Myometrial cell (primary cell): ENCODE measurements at places on chromosomes 12 and 14. TPM values are rescaled to one million over a fixed set of nuclear protein-coding genes. Genes with fewer than 3 reads are reported as not detected.

Gene GPRC5D
- total RNA-seq, result not detected in 2 replicates

Gene SARNP
- total RNA-seq, result 92.3 and 122 TPM in 2 replicates

Gene CBLN3
- total RNA-seq, result 2.8 and 4.6 TPM in 2 replicates

Gene PMCH
- total RNA-seq, result not detected in 2 replicates

Gene WNT1
- total RNA-seq, result not detected in 2 replicates

Gene KRT78
- total RNA-seq, result not detected in 2 replicates

Gene TRPV4
- 2.5 and 2.6 TPM in 2 replicates for total RNA-seq

Gene ST8SIA1
- not detected in 2 replicates for total RNA-seq

Gene KRT72
- total RNA-seq, result not detected in 2 replicates

Gene PLEKHH1
- total RNA-seq, result under 0.01 TPM in 1 of 2 replicates, not detected in the other

Gene PLA2G1B
- not detected in 2 replicates for total RNA-seq

Gene RPS6KA5
- total RNA-seq, result 0.29 and 2.8 TPM in 2 replicates

Gene SLC8B1
- total RNA-seq, result 23.0 and 41.8 TPM in 2 replicates

Gene RNASE7
- not detected in 2 replicates for total RNA-seq

Gene SSPN
- total RNA-seq, result 8.1 and 10.1 TPM in 2 replicates

Gene CLEC4E
- total RNA-seq, result not detected in 2 replicates

Gene ABCC9
- 2.1 and 6.1 TPM in 2 replicates for total RNA-seq

Gene IGF1
- not detected in 2 replicates for total RNA-seq

Gene TMEM119
- 6.0 and 7.2 TPM in 2 replicates for total RNA-seq

Gene OTOGL
- total RNA-seq, result 0.29 TPM in 1 of 2 replicates, not detected in the other

Gene CABP1
- not detected in 2 replicates for total RNA-seq

Gene RNF212B
- total RNA-seq, result not detected in 2 replicates

Gene LGR5
- not detected in 2 replicates for total RNA-seq

Gene NINJ2
- 1.8 TPM in 1 of 2 replicates, not detected in the other for total RNA-seq

Gene EIF2B2
- total RNA-seq, result 49.9 and 70.7 TPM in 2 replicates

Gene FAM90A1
- under 0.01 and 0.18 TPM in 2 replicates for total RNA-seq

Gene POTEG
- total RNA-seq, result not detected in 2 replicates

Gene PTPRR
- 0.18 TPM in 1 of 2 replicates, not detected in the other for total RNA-seq

Gene SLC25A21
- total RNA-seq, result 1.2 and 2.0 TPM in 2 replicates

Gene OR10A7
- total RNA-seq, result not detected in 2 replicates

Gene SYNE2
- total RNA-seq, result 8.9 and 9.6 TPM in 2 replicates

Gene SYNE3
- total RNA-seq, result 4.6 and 5.2 TPM in 2 replicates

Gene ITGB7
- 0.71 TPM in 1 of 2 replicates, not detected in the other for total RNA-seq

Gene FSCB
- not detected in 2 replicates for total RNA-seq

Gene GALNT4
- total RNA-seq, result 10.4 and 13.1 TPM in 2 replicates

Gene GMPR2
- 83.0 and 111 TPM in 2 replicates for total RNA-seq

Gene PROX2
- total RNA-seq, result not detected in 2 replicates
